ENCODE measurements at places on chromosomes 6 and 20. TPM values are rescaled to one million over a fixed set of nuclear protein-coding genes. Genes with fewer than 3 reads are reported as not detected.

TTBK1 gene
- total RNA-seq = not detected

DNA sequence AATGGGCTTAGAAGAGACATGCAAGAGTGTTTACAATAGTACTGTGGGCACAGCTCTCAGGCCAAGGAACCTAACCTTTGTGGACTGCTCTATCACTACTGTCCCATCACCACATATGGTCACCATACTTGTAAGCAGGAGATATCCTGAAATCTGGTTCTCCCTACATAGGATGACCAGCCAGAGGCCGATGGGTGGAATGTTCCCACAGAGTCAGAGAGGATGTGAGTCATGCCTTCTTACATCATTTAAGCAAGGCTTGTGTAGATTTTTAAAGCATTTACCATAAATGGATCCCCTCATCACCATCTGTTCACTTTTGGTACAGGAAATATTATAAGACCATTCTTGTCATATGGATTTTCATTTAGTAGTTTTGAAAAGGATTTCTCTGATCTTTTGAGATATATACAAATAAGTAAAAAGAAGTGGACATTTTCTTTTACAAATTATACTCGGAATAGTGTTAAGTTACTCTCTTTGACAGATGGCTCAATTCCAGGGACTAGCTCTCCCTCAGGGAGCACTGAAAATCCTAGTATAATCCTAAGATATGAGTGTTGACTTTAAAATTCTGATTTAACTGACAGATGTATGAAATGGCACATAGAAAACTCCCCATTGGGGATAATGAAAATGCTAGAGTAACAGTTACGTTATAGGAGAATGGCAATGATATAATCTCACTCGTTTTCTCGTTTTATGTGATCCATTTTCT is 6.6 kb downstream of the HTR1B start:
- DNase-seq = no peak

DAAM2 gene
- total RNA-seq = under 0.01 TPM

DNA sequence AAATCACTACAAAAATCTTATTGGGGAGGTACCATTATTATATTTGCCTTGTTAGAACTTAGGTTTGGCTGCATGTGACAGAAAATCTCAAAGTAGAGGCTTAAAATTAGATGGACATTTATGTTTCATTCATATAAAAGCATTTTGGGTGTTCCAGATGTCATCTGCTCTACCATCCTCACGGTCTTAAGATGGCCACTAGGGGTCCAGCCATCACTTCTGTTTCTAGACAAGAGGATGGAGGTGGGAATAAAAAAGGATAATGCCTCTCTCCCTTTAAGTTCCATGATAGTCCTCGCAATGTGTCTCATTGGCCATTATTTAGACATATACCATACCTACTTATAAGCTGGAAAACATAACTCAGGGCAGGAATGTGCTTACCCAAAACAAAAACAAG is 929.5 kb downstream of the KIF16B start:
- DNase-seq = no peak

- peak; percentile 80 for DNase-seq
These were observed 27.0 kb downstream of the TRIM27 start for GRCh38 chr6:28896505-28897368.

CDSN gene
- not detected for total RNA-seq

DNA sequence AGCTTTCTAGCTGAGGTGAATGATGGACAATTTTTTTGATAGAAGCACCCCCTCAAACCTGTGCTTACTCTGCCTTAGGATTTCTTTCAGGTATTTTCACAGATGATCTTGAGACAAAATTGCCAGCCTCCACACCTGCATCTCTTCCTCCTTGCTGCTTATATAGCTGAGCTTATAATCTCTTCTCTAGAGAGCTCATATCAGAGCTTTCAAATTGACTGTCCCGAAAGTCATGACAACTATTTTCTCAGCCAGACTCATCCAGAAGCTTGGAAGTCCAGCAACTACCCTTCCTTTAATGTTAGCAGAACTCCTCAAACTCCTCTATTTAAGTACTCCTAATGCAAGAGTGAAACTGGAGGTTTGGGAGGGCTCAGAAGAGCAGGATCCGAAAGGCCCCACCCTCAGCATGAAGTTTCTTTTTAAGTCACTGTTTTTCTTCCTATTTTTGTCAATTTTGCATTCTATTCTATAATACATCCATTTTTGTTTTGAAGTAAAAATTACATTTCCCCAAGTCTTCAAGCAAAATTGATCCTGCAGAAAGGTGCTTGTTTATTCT is 12.7 kb downstream of the CGA start:
- DNase-seq = no peak

GRCh38 chr6:35260591-35261570 is 1.3 kb downstream of the ZNF76 start:
- peak; percentile 32 for DNase-seq

TRIM10 gene
- total RNA-seq = not detected

- DNase-seq = peak; percentile 80
These were observed 35.2 kb upstream of the MDFI start for GRCh38 chr6:41602864-41603608.

DNA sequence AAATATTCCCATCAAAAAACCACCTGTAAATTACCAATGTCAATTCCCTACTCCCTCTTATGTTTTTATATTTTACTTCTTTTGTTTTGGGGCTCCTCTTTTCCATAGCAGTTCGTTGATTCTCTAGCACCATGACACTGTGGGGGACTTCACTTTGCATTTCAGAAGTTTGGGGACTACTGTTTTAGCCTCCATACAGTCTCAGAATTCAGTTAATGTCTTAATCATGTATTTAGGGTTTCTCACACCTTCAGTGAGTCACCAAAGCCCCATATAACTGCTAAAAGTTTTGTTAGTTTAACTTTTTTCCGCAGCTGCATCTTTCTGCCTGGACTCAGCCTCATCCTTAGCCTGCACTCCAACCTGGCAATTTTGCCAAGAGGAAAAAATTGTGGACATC is 20.7 kb upstream of the AIG1 start:
- no peak for DNase-seq

CBLN4 gene
- total RNA-seq = not detected

NKAIN4 gene
- 6.8 TPM for total RNA-seq

DNA sequence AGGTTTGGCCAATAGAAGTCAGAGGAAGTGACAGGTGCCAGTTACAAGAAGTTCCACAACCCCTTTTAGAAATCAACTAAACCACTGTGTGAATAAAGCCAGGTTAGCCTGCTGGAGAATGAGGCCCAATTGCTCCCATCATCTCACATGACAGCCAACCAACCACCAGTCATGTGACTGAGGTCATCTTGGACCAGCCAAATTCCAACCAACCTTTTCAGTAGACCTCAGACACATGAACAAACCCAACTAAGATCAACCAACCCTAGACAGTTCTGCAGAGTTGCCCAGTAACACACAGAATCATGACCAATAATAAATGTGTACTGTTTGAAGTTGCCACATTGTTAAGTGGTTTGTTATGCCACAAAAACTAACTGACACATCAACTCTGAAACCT is 44.6 kb upstream of the GGTLC1 start:
- DNase-seq = no peak

DNA sequence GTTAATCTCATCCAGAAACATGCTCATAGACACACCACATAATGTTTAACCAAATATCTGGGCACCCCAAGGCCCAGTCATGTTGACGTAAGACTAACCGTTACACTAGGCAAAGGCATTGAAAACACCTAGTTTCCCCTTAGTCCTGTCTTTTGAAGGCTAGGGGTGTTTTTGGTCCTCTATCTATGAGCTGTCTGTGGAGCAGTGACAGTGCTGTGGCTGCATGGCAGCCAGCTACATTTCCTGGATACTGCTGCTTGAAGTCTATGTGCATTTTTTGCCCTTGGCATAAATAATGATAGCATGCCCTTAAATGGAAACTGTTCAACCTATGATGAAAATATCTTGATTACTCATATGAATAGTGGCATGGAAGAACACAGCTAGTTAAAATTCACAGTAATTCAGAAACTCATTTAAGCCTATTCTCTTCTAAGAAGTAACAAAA is 18.6 kb downstream of the FARS2 start:
- DNase-seq = no peak

DNA sequence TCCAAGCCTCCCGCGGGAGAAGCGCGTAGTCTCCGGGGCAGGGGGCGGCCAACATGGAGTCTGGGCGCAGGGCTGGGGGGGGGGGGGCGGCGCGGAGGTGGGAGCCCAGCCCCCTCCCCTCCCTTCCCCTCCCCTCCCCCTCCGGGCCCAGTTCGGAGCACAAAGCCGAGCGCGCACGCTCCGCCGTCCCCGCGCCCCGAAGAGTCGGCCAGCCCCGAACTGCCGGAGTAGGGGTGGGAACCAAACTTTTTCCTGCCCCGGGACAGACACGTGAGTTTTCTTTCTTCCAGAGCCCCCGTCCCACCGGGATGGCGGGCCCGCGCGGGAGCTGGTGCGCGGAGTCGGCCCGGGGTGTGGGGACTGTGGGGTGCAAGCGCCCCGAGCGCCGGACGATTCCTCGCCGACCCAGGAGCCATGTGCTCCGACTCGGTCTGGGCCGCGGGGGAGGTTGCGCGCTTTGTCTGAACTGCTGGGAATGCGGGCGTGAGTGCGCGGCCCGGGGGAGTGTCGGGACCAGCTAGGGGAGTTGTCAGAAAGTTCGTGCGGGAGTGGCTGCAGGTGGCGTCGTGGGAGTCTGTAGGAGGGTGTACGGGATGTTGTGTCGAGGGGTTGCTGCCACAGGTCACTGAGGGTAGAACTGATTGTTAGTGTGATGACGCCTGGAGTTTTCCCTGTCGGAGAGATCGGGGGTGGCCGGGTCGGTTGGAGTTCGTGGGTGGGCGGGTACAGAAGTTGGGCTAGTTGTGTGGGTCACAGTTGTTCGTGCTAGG is 1.2 kb downstream of the TGIF2 start:
- no peak for DNase-seq

- no peak for DNase-seq
These were observed 122.7 kb upstream of the RIPOR2 start for GRCh38 chr6:25058441-25058840.

GNAS-AS1 gene
- total RNA-seq = not detected

- DNase-seq = no peak
These were observed 10.3 kb downstream of the GFRA4 start for GRCh38 chr20:3652676-3653596.

BMP5 gene
- total RNA-seq = not detected

ZNF165 gene
- 2.7 TPM for total RNA-seq

- no peak for DNase-seq
These were observed 178.3 kb downstream of the THBS2 start for GRCh38 chr6:169075211-169075914.

DNA sequence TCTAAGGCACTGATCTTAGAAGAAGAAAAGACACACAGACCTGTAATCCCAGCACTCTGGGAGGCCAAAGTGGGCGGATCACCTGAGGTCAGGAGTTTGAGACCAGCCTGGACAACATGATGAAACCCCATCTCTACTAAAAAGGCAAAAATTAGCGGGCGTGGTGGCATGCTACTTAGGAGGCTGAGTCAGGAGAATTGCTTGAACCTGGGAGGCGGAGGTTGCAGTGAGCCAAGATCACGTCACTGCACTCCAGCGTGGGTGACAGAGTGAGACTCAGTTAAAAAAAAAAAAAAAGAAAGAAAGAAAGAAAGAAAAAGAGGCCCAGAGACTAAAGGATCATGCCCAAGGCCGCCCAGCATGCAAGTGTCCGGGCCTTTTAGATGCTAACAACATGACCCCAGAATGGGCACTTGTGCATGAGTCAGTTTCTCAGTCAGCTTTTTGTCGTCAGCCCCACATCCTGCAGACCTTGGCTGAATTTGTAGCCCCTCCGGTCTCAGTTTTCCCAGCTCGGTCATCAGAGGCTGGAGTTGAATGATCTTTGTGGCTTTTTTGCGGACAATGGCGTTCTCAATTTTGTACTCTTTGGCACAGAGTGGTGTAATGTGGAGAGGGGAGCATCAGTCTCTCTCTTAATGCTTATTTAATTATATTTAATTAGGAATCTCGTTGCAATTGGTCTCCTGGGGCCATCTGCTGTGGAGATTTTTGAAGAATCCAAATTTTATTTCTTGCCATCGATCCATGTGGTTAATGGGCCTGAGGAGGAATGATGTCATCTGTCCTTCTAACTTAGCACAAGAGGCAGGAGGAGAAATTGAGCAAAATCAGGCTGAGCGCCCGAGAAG is 30.6 kb upstream of the APCDD1L start:
- no peak for DNase-seq

CABLES2 gene
- total RNA-seq = 4.2 TPM
